Foreskin keratinocyte (primary cell): ENCODE measurements at places on chromosomes 1 and 21.

- no peak for DNase-seq
Observed at GRCh38 chr21:34336245-34336644, 27.6 kb upstream of the KCNE2 start.

DNA sequence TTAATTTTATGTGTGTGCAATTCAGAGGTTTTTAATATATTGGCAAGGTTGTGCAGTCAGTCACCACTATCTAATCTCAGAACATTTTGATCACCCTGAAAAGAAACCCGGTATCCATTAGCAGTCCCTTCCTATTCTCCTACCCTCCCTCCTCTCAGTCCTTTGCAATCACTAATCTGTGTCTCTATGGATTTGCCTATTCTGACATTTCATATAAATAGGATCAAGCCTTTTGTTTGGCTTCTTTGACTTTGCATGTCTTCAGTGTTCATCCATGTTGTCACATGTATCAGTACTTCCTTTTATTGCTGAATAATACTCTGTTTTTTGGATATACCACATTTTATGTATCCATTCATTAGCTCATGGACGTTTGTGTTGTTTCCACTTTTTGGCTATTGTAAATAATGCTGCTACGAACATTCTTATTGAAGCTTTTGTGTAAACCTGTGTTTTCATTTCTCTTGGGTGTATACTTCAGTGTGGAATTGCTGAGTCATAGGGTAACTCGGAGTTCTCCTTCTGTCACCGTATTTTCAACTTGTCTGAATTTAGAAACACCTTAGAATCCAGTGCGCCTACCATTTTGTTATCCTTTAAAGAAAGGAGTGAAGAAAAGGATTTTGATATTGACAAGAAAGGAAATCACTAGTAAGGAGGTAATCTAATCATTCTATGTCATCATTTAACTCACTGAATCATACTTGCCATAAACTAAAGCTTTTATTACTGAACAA lies 3.4 kb downstream of the CEP85 start:
- DNase-seq, result peak; percentile 38

GRCh38 chr1:48341221-48341620 lies 118.7 kb downstream of the SLC5A9 start:
- DNase-seq, result peak; percentile 34

DNA sequence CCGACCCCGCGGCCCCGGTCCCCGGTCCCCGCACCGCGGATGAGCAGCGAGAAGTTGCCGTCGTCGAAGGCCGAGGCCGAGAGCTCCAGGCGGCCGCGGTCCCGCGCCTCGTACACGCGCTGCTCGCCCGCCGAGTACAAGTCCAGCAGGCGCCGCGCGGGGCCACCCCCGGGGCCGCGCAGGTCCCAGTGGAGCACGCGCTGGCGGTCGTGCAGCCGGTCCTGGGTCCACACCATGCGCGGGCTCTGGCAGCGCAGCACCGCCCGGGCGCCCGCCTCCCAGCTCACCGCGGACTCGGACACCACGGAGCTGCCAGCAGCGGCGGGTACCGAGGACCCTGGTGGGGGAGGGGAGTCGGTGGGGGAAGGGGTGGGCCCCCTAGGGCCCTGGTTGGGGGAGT lies 2.9 kb downstream of the MXRA8 start:
- DNase-seq, result no peak

DNA sequence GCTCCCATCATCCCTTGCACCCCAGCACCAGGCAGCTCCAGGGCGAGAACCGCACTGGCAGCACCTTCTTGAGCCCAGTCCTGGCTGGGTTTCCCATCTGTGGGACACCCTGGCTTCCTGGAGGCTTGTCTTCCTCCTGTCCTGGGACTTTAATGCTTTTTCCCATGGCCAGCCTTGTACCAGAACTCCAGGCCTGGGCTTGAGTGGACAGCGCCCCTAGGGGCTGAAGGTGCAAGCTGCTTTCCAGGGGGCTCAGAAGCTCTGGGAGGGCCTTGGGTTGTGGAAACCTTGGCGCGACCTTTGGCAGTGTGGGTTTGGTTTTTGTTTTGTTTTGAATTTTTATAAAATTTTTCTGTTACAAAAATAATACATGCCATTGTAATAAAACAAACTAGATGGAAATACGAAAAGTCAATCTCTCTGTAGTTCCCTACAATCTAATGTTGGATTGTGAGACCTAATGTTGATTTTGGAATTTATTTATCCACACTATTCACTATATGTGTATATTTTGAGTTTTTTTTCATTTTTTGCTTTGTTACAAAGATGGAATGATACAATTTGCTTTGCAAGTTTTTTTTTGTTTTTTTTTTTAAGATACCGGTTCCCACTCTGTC lies 33.8 kb upstream of the RPL11 start:
- no peak for DNase-seq

DNA sequence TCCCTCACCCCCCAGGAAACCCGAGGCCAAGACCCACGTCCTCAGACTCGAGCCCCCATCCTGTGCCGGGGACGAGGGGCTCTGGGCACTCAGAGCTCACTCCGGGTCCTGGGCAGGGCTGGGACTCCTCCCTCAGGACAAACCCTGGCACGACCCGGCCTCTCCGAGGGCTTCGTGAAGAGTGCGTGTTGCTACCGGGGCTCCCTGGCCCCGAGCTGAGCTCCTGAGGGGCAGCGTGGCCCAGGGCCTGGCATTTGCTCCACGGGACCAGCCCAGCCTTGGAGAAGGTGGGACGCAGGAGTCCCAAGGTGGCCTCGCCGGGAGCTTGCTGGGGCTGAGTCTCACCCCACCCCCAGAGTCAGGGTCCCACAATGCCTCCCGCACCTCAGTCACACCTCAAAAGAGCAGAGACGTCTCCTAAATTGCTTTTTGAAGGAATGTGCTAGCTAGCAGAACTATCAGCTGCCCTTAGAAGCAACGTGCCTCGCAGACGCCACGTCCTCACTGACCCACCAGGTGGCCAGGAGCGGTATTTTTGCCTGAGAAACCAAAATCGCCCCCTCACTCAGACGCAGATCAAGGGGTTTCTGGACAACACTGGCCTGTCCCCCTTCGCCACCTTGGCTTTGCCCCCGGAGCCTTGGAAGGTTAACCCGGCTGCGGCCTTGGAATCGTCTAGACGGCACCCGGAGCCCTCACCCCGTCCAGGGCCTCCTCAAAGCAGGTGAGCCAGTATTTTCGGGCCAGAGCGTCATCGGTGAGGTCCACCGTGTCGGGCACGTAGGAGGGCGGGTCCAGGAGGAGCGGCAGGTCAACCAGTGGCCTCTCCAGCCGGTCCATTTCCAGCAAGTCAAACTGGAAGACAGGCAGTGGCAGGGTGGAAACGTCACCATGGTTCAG lies 11.3 kb downstream of the PANK4 start:
- no peak for DNase-seq

- no peak for DNase-seq
Observed at GRCh38 chr21:17467392-17467791, 45.5 kb upstream of the CXADR start.

GRCh38 chr1:66271216-66271903 lies 262.6 kb upstream of the SGIP1 start:
- peak; percentile 93 for DNase-seq

GRCh38 chr1:117312453-117313138 lies 54.7 kb upstream of the MAN1A2 start:
- DNase-seq, result peak; percentile 20

GRCh38 chr21:37828556-37828955 lies 87.7 kb downstream of the KCNJ6 start:
- no peak for DNase-seq

DNA sequence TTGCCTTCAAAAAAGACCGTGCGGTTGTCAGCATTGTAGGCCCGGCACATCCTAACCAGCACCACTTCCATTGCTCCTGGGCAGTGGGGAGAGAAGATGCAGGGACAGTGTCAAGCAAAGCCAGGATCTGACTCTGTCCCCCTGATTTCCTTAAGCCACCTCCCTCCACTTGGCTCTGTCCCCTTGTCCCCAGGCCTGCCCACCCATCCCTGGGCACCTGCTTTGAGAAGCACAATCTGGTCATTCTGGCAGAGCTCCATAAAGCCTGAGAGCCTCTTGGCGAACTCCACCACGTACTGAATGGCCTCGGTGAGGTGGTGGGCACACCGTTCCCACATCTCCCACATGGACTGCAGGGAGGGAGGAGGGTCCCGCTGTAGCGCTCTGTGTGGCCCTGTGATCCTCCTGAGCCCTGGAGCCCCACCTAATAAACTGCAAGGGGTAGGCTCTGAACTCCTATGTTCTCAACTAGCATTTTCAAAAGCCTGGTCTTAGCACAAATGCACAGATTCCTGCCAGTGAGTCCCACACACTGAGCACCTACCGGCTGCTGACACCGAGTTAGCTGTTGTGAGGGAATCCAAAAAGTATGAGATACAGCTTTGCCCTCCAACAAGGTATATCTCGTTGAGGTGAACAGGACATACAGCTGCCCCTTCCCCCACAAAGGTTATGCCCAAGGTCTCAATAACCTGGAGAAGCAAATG lies 8.2 kb upstream of the LINGO4 start:
- no peak for DNase-seq

GRCh38 chr1:58983633-58984245 lies 199.9 kb upstream of the JUN start:
- no peak for DNase-seq
